ENCODE measurements at places on chromosomes 5 and 9.

- no peak for DNase-seq
Observed at GRCh38 chr5:32714836-32715235, 3.7 kb downstream of the NPR3 start.

DNA sequence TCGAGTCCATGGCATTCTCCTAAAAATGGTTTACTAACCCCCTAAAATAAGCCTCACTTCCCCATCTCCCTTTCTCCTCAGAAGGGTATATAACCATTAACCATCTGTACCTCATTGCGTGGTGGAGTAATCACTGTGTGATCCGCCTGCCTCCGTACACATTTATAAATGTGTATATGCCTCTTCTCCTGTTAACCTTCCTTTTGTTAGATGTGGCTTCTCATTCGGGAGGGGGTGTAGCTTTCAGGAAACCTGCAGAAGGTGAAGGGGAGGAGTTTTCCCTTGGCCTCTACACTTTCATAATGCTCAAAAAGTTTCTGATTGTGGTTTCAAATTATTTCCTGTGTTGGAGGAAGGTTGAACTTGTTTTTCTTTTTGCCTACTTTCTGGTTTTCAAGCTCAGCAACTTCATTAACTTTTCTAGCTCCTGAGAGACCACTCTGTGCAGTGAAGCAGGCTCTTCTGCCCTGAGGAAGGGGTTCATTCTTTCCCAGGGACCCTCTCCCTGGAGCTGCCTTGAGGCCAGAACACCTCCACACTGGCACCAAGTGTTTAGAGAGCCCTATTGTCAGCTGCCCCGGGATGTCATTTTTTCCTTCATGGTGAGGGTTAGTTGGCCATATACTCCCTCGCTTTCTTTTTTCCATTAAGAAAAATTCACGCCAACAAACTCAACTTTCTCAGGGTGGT lies 46.9 kb downstream of the RASGRF2 start:
- peak; percentile 20 for DNase-seq

- no peak for DNase-seq
Observed at GRCh38 chr5:143796125-143796524, 15.8 kb upstream of the HMHB1 start.

DNA sequence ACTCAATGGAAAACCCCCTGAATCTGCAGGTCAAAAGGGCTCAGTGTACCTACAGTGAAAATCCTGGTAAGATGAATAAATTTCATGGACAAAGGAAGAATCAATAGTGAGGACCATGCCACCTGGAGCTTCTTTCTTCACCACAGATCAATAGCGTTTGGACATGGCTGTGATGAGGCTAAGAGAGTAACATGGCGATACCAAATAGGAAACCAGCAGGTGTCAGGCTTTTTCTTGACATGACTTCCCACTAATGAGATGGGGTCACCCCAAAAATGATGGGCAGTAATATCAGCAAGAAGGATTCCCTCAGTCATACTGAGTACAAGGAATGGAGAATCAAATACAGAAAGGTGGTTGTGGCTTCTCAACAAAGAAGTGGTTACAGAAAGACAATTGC lies 208.5 kb upstream of the PLPPR1 start:
- no peak for DNase-seq

- DNase-seq = no peak
Observed at GRCh38 chr9:128042043-128042442, 25.1 kb downstream of the NAIF1 start.

DNA sequence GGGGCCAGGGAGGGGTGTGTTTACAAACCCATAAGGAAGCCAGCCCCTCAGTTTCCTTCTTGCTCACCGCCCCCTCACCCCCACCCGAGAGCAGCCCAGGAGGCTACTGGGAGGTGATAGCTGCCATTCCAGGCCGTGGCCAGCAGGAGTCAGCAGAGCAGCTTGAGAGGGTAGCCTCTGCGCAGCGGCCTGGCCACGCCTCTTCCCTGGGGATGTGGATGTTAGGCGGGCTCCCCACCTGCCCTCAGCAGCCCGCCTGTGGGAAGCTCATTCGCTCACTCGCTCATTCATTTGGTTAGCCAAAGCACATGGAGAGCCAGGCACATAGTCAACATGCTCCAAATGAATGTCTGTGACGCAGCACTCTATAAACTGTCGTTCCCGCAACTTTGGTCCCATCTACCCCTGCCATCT lies 6.1 kb upstream of the DPM2 start:
- DNase-seq = peak; percentile 59

DNA sequence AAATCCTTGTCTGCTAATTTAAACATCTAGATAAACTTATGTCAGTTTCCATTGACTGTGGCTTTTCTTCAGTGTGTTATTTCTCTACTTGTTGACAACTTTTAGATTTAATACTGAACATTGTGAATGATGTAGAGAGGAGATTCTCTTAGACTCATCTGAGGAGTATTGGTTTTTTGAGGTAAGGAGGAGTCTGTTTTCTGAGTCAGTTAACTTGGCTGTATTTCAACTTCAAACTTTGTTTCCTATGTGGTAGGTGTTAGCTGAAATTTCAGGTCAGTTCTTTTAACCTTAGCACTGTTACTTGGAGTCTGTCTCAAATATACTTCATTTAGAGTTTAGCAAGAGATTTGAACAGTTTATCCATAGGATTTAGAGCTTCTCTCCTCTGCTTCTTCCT lies 67.9 kb downstream of the XRCC4 start:
- DNase-seq = no peak

GRCh38 chr5:14175381-14175780 lies 32.2 kb downstream of the TRIO start:
- no peak for DNase-seq

DNA sequence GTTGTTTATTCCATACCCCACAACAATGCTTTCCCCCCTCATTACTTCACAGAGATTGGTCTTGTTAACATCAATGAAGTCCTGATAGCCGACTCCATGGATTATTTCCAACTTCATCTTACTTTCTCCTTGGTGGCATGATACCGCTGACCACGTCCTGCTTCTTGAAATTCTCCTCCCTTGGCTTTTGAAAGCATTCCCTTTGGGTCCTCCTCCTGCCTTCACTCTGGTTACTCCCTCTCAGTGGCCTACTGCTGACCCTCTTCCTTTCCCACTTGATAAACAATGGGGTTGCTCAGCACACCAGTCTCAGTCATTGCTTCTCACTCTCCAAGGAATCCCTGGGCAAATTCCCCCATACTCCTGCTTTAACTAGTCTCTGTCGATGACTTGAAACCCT lies 283.9 kb downstream of the SEC61B start:
- DNase-seq = no peak
